H9 (cell line): ENCODE measurements at places on chromosomes 3 and 15. TPM values are rescaled to one million over a fixed set of nuclear protein-coding genes. Genes with fewer than 3 reads are reported as not detected.

LNP1 gene
- 4.1 and 4.2 TPM in 2 replicates for total RNA-seq

RTP3 gene
- total RNA-seq, result not detected in 2 replicates

CEP19 gene
- total RNA-seq, result 1.2 and 1.3 TPM in 2 replicates

CCDC39 gene
- 0.59 and 0.79 TPM in 2 replicates for total RNA-seq

TGM5 gene
- not detected in 2 replicates for total RNA-seq

IQCF5 gene
- not detected in 2 replicates for total RNA-seq

AGTR1 gene
- total RNA-seq, result not detected in 2 replicates

HRH1 gene
- total RNA-seq, result 0.31 and 0.74 TPM in 2 replicates

THBS1 gene
- 67.7 and 72.1 TPM in 2 replicates for total RNA-seq

GABRB3 gene
- 98.2 and 112 TPM in 2 replicates for total RNA-seq

GRCh38 chr3:10815487-10815886, 541 bp upstream of the SLC6A11 start:
- H3K4me1 ChIP-seq, result no peaks in the 10 kb centered on the region
- DNase-seq, result no peak
- H3K27ac ChIP-seq, result no peak overlapping the region
- peaks cover 13% of the 10 kb centered on the region; the same call in 1 of the 2 replicates for H3K27me3 ChIP-seq

GRCh38 chr15:75533945-75534344, 45.2 kb downstream of the PTPN9 start:
- no peak overlapping the region for H3K27ac ChIP-seq
- no peak overlapping the region for H3K4me3 ChIP-seq
- peaks cover 17% of the 10 kb centered on the region for H3K36me3 ChIP-seq
- no peaks in the 10 kb centered on the region for H3K27me3 ChIP-seq
- no peaks in the 10 kb centered on the region; the same call in 1 of the 2 replicates for H3K4me1 ChIP-seq

- H3K27ac ChIP-seq, result no peak overlapping the region
- H3K4me3 ChIP-seq, result no peak overlapping the region
- peak; percentile 77 for DNase-seq
- H3K36me3 ChIP-seq, result no peaks in the 10 kb centered on the region
- no peaks in the 10 kb centered on the region for H3K27me3 ChIP-seq
Measured at GRCh38 chr3:39208463-39209055, 16.2 kb upstream of the XIRP1 start.

GRCh38 chr3:64228110-64228509, 2.8 kb upstream of the PRICKLE2 start:
- no peak overlapping the region for H3K4me3 ChIP-seq
- H3K36me3 ChIP-seq, result no peaks in the 10 kb centered on the region
- no peak for DNase-seq
- H3K4me1 ChIP-seq, result peaks cover 3% of the 10 kb centered on the region; the same call in 1 of the 2 replicates

- no peaks in the 10 kb centered on the region for H3K27me3 ChIP-seq
- H3K36me3 ChIP-seq, result no peaks in the 10 kb centered on the region
- H3K4me1 ChIP-seq, result no peaks in the 10 kb centered on the region
- DNase-seq, result no peak
Measured at GRCh38 chr3:87288446-87288845, 12.1 kb upstream of the POU1F1 start.

DNA sequence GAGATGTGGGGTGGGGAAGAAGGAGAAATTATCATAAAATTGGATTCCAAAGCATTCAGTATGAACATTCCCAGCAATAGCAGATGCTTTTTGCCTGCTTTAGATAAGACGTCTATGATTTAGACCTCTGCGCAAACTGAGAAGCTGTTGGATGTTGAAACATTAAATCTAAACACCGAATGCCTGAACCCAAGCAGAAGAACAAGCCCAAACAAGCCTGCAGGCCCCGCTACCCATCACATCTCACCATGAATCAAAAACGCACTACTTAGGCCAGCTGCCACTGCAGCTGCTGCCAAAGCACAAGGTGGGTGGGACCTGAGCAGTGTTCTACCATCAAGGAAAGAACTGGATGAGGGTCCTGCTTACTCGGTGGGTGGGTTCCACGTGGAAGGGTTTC, 24.4 kb upstream of the THBS1 start:
- H3K4me3 ChIP-seq, result no peak overlapping the region
- no peaks in the 10 kb centered on the region for H3K27me3 ChIP-seq
- DNase-seq, result no peak
- H3K4me1 ChIP-seq, result no peaks in the 10 kb centered on the region
- H3K27ac ChIP-seq, result no peak overlapping the region

- no peaks in the 10 kb centered on the region for H3K4me1 ChIP-seq
- H3K27ac ChIP-seq, result no peak overlapping the region
- no peaks in the 10 kb centered on the region for H3K27me3 ChIP-seq
- DNase-seq, result no peak
Measured at GRCh38 chr3:64717872-64718613, 30.2 kb upstream of the ADAMTS9 start.

DNA sequence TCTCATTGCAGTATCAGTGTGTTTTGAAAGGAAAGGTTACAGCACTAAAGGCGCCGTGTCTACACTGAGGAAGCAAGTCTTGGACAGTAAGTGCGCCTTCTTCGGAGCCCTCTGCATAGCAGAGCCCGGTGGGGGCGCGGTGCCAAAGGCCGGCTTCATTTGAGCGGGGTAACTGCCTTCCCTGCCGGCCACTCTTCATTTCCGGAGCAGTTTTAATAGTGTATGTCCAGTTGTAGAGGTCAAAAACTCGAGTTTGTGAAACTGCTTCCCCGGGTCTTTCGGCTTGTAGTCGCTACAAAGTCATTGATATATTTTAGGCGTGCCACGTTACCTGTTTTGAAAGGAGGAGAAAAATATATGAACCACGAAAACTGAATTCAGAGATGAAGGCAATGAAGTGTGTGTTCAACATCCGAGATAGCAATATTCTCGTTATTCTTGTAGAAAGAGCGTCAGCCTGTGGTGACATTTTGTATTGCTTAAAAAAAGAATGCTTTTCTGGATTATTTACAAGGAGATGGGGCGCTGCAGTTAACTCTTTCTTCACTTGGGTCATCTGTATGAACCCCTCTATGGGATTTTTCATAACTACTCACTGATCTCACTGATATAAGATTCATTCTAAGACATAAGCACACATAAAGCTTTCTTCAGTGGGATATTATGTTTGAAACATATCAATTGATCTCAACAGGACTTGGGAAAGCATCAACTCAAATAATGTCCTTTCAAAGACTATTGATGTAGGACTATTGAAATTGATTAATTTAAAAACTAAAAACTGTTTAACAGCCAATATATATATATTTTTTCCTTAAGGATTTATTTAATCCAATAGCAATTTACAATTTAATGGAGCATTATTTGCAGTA, 3.0 kb downstream of the ALCAM start:
- H3K4me3 ChIP-seq, result peak overlapping the region; percentile 78
- no peaks in the 10 kb centered on the region for H3K36me3 ChIP-seq
- H3K27me3 ChIP-seq, result no peaks in the 10 kb centered on the region
- no peak overlapping the region for H3K27ac ChIP-seq

- H3K4me1 ChIP-seq, result no peaks in the 10 kb centered on the region
- no peak for DNase-seq
- no peaks in the 10 kb centered on the region for H3K27me3 ChIP-seq
- no peak overlapping the region for H3K4me3 ChIP-seq
Measured at GRCh38 chr3:70811880-70812279, 499.4 kb upstream of the MDFIC2 start.

GRCh38 chr3:55477306-55478303, 9.5 kb downstream of the WNT5A start:
- H3K27ac ChIP-seq, result no peak overlapping the region
- DNase-seq, result no peak
- no peak overlapping the region for H3K4me3 ChIP-seq
- H3K4me1 ChIP-seq, result peaks cover 2% of the 10 kb centered on the region; the same call in 1 of the 2 replicates

- no peak overlapping the region for H3K27ac ChIP-seq
- no peak overlapping the region for H3K4me3 ChIP-seq
- no peaks in the 10 kb centered on the region for H3K4me1 ChIP-seq
- no peaks in the 10 kb centered on the region for H3K36me3 ChIP-seq
Measured at GRCh38 chr15:32825219-32825618, 107.4 kb downstream of the GREM1 start.

- H3K27ac ChIP-seq, result no peak overlapping the region
- H3K4me3 ChIP-seq, result no peak overlapping the region
- H3K36me3 ChIP-seq, result no peaks in the 10 kb centered on the region
- DNase-seq, result no peak
- no peaks in the 10 kb centered on the region for H3K4me1 ChIP-seq
Measured at GRCh38 chr3:111285694-111286093, 214.1 kb downstream of the NECTIN3 start.

DNA sequence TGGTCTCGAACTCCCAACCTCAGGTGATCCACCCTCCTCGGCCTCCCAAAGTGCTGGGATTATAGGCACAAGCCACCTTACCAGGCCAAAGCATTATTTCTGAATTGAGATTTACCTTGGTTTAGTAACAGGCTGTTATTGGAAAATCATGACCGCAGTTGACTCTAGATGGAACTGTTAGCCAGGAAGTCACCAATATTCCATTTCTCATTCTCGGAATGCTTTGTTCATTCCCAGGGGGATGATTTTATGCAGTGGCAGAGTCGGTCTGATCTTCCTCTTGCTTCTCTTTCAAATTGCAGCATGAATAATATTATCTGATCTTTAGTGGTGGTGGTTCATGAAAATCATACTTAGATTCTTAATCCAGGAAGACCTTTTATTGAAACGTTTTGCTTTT, 195.5 kb upstream of the MBNL1 start:
- H3K27me3 ChIP-seq, result no peaks in the 10 kb centered on the region
- H3K27ac ChIP-seq, result no peak overlapping the region
- H3K36me3 ChIP-seq, result no peaks in the 10 kb centered on the region
- H3K4me3 ChIP-seq, result no peak overlapping the region
- no peak for DNase-seq

DNA sequence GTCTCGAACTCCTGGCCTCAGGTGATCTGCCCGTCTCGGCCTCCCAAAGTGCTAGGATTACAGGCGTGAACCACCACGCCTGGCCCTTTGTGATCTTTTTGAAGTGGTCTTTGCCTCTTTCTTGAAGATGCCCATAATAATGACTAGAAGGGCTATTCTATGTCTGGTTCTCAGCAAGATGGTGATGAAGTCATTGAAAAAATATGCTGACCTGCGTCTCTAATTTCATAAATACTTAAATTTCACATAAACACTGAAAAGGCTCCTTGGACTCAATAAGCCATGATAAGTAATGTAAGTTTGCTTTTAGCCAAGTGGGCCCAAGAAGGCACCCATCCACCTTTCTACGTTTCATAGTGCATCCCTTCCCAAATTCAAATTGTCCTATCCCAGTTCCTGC, 775 bp upstream of the MAPK6 start:
- H3K27ac ChIP-seq, result no peak overlapping the region
- peaks cover 10% of the 10 kb centered on the region for H3K36me3 ChIP-seq
- no peak for DNase-seq

DNA sequence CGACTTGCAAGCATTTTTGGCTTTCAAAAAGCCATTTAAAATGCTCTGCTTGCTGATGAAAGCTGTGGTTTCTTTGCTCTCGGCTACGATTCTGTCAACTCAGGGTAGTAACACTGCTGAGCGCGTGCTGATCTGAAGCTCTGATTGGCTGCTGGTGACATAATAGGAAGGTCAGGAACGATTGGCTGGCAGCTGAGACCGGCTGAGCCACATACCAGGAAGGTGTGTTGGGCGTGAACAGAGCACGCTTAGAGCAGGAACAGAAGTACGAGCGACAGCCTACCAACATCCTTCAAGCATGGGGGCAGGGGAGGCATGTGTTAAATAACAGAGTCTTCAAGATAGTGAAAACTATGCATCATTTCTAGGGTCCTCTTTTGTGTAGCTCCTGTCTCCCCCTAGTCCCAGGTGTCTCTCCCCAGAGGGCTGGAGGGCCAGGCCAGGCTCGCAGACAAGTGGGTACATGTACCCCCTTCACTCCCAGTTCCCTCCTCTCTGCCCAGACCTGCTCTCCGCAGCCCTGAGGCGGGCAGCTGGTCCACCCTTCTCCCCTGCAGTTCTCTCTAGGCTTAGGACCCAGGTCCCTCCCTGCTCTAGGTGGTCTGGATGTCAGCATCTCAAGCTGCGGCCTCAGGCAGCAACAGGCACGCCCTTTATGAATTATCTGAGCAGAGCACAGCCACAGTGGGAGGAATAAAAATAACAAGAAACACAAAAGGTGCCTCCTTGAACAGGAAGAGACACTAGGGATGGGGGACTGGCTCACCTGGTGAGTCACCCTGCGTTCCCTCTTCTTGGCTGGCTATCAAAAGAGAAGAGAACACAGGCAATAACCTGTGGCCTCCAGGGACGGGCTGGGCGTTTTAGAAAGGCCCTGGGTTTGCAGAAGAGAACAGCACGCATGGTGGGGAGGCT, 76.0 kb downstream of the TAMM41 start:
- no peak overlapping the region for H3K27ac ChIP-seq
- H3K36me3 ChIP-seq, result no peaks in the 10 kb centered on the region
- peak; percentile 95 for DNase-seq
- H3K4me3 ChIP-seq, result peak overlapping the region; percentile 38

GRCh38 chr3:73601011-73601410, 23.7 kb downstream of the PDZRN3 start:
- no peak for DNase-seq
- H3K4me3 ChIP-seq, result no peak overlapping the region
- H3K36me3 ChIP-seq, result peaks cover 33% of the 10 kb centered on the region
- H3K4me1 ChIP-seq, result no peaks in the 10 kb centered on the region
- H3K27me3 ChIP-seq, result no peaks in the 10 kb centered on the region

- H3K27me3 ChIP-seq, result no peaks in the 10 kb centered on the region
- no peak overlapping the region for H3K27ac ChIP-seq
- DNase-seq, result no peak
- no peak overlapping the region for H3K4me3 ChIP-seq
- no peaks in the 10 kb centered on the region for H3K36me3 ChIP-seq
- peaks cover 6% of the 10 kb centered on the region; the same call in 1 of the 2 replicates for H3K4me1 ChIP-seq
Measured at GRCh38 chr15:95127356-95127755, 896.0 kb downstream of the MCTP2 start.

- H3K4me1 ChIP-seq, result peaks cover 18% of the 10 kb centered on the region
- no peak for DNase-seq
- no peak overlapping the region for H3K4me3 ChIP-seq
- peaks cover 4% of the 10 kb centered on the region; the same call in 1 of the 2 replicates for H3K36me3 ChIP-seq
- H3K27me3 ChIP-seq, result no peaks in the 10 kb centered on the region
Measured at GRCh38 chr15:39789736-39790135, 7.1 kb upstream of the FSIP1 start.

DNA sequence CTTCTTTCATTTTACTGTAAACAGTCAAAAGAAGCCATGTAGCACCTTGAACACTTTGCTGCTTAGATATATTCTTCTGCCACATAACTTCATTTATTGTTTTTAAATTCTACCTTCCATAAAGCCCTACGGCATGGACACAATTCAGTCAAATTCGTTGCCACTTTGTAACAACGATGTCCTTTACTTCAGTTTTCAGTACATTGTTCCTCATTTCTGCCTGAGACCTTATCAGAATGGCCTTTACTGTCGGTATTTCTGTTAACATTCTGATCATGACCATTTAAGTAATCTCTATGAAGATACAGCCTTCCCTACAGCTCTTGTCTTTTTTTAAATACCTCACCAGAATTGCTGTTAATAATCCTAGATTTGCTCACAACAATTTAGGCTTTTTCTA, 466.9 kb downstream of the NAALADL2 start:
- H3K36me3 ChIP-seq, result no peaks in the 10 kb centered on the region
- no peaks in the 10 kb centered on the region for H3K4me1 ChIP-seq
- no peak for DNase-seq
- H3K4me3 ChIP-seq, result no peak overlapping the region
- no peaks in the 10 kb centered on the region for H3K27me3 ChIP-seq

GRCh38 chr3:8519156-8519555, 17.5 kb downstream of the LMCD1 start:
- H3K4me1 ChIP-seq, result peaks cover 4% of the 10 kb centered on the region; the same call in 1 of the 2 replicates
- H3K27ac ChIP-seq, result no peak overlapping the region
- H3K27me3 ChIP-seq, result no peaks in the 10 kb centered on the region
- peaks cover 36% of the 10 kb centered on the region for H3K36me3 ChIP-seq
- H3K4me3 ChIP-seq, result no peak overlapping the region
- DNase-seq, result no peak

- no peaks in the 10 kb centered on the region for H3K27me3 ChIP-seq
- no peaks in the 10 kb centered on the region; the same call in 1 of the 2 replicates for H3K4me1 ChIP-seq
- H3K36me3 ChIP-seq, result no peaks in the 10 kb centered on the region; the same call in 2 of the 3 replicates
- H3K27ac ChIP-seq, result no peak overlapping the region
Measured at GRCh38 chr15:45777781-45778180, 143.0 kb downstream of the SQOR start.
